ENCODE measurements at places on chromosomes 3 and 15.

- DNase-seq: no peak
Measured at GRCh38 chr3:25587094-25587493, 77.6 kb downstream of the TOP2B start.

- no peak for DNase-seq
Measured at GRCh38 chr15:95292785-95293450, 1037.6 kb upstream of the NR2F2 start.

GRCh38 chr15:28128031-28128430 lies 28.9 kb upstream of the OCA2 start:
- DNase-seq: peak; percentile 38

DNA sequence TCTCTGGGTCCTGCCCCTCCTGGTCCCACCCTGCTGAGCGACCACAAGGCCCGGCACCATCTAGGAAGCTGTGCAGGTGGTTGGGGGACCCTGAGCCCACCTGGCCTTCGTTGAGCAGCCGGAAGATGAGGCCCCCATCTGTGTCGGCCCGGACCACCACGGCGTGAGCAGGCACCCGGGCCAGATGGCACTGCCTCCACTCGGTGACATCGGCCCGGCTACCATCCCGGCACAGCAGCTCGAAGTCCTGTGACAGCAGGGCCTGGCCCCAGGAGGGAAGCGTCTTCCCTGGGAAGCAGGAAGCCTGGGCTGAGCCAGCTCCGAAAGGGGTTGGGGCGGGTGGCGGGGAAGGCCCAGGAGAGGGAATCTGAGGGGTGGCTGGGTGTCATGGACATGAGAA lies 12.6 kb downstream of the MELTF start:
- no peak for DNase-seq

DNA sequence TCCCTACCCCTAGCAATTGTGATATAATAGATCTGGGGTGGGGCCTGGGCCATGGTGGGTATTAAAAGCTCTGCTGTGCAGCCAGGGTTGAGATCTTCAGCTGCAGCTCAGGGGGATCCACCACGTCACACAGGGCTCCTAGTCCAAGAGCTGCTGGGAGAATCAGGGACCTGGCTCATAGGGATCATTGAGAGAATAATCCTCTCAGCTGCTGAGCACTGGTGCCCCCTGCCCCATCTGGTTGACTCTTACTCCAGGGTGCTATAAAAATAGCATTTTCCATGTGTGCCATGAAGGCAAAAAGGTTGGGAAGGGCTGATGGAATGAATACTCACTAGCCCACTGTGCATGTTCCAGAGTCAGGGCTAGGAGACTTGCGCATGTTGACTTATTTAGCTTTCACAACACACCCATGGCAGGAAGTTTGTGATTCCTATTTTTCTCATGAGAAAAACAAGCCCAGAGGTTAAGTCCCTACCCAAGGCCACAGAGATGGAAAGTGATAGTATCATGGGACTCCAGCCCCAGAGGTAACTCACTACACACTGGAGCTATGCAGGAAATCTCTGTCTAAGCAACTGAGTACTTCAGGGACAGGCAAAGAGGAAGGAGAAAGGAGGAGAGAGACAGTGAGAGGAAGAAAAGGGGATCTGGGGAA lies 94.6 kb upstream of the HERC1 start:
- DNase-seq: no peak

GRCh38 chr3:11373654-11374053 lies 101.5 kb downstream of the ATG7 start:
- no peak for DNase-seq

- DNase-seq: peak; percentile 94
Measured at GRCh38 chr3:4466741-4467521, at the start of gene SUMF1. TSS of gene SUMF1 (minus strand) at chr3:4467269. CDS start at chr3:4467245, 24 bp downstream.

DNA sequence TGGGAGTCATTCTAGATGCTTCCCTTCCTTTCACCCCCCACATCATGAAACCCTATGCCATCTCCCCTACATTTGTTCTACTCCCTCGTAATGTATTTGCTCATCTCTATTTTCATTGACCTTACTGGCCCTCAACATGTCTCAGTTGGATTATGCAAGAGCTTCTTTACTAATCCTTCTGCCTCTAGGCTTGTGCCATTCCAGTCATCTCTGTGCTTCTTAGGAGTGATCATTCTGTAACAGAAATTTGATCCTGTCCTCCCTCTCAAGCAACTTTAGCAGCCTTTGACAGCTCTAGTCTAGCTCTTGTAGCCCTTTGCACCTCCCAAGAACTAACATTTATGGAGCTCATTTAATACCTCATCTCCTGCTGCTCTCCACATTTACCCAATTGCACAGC lies 64.7 kb downstream of the ISL2 start:
- no peak for DNase-seq
